Muscle of leg (tissue), 16 donors: ENCODE measurements at places on chromosomes 16 and 17. TPM values are rescaled to one million over a fixed set of nuclear protein-coding genes. Genes with fewer than 3 reads are reported as not detected.
A peak's percentile ranks its signal among the peaks of the same experiment; 100 is the strongest.

GRCh38 chr16:17468611-17469010, 2.1 kb downstream of the XYLT1 start:
- no peak for DNase-seq

DNA sequence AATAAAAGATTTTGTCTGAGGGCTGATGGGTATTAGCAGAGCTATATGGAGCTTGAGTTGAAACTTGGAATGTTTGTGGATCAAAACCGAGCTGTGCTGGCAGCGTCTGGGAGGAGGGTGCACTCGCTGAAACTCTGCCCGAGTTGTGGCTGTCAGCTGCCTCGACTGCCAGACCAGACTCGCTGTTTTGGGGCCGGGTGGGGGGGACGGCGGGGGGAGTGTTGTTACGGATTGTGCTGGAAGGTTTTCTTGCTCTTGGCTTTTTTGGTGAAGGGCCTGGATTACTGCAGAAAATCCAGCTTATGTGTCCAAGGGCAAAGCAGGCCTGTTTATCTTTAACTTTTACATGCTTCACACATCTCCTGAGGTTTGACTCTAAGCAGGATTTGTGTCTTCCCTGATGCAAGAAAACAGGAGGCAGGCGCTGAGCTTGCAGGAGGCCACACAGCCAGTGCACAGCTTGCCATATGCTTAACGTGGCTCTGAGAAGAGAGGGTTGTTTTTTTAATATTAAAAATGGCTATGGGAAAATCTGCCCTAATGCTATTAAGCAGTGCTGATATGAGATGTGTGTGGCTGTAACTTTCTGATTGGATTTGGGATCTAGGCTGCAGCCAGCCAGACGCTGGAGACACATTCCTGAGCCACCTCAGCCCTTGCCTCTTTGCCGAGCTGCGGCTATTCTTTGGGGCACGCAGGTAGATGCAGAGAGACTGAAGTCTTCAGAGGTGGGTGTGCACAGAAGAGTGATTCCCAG, 20.5 kb upstream of the RPTOR start:
- peak; percentile 31 for DNase-seq

DNA sequence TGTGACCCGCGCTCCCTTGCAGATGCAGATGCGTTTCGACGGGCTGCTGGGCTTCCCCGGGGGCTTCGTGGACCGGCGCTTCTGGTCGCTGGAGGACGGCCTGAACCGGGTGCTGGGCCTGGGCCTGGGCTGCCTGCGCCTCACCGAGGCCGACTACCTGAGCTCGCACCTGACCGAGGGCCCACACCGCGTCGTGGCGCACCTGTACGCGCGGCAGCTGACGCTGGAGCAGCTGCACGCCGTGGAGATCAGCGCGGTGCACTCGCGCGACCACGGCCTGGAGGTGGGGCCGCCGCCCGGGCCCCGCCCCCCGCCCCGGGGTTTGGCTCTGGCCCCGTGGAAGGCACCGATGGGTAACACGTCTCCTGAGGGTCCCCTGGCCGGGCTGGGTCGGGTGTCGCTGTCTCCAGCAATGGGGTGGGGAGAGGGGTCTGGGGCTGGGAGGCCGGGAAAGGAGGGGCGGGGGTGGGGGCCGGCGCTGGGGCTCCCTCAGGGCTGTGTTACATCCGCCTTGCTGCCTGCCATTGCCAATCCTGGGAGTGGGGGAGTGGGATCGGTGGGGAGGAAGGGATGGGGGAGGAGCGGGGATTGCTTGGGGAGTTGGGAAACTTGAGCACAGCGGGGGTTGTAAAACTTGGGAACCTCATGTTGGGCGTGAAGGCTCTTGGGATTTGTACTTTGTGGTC, 737 bp downstream of the NUDT16L1 start:
- peak; percentile 76 for DNase-seq

- DNase-seq = no peak
These were observed 15.5 kb downstream of the GFOD2 start for GRCh38 chr16:67703626-67704025.

The PIK3R6 gene
- total RNA-seq = 1.5 TPM

The AGRP gene
- not detected for total RNA-seq

The DEXI gene
- total RNA-seq = 50.4 TPM

The CDC6 gene
- 8.2 TPM for total RNA-seq

- no peak for DNase-seq
These were observed 38.7 kb downstream of the MYO18A start for GRCh38 chr17:29141514-29141876.

DNA sequence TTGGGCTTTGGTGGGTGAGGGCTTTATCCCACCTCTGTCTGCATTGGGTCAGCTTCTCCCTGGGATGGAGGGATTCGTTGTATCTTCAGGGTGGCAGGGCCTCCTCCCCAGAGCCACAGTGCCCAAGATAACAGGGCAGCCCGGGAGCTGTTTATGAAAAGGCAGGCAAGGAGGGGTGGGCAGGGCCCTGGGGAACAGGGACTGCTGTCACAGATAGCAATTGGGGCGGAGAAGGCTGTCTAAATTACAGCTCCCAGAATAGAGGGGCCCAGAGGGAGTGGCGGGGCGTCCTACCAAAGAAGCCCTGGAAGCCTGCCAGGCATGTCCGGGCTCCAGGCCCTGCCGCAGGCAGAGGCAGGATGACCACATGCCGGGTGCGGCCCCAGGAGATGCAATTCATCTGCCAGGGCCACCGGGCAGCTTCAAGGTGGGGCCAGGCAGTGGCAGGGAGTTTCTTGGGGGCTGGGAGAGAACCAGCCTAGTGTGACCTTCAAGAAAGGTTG, 18.8 kb upstream of the PHOSPHO1 start:
- peak; percentile 73 for DNase-seq

The HLF gene
- 5.9 TPM for total RNA-seq

The FADS6 gene
- not detected for total RNA-seq

DNA sequence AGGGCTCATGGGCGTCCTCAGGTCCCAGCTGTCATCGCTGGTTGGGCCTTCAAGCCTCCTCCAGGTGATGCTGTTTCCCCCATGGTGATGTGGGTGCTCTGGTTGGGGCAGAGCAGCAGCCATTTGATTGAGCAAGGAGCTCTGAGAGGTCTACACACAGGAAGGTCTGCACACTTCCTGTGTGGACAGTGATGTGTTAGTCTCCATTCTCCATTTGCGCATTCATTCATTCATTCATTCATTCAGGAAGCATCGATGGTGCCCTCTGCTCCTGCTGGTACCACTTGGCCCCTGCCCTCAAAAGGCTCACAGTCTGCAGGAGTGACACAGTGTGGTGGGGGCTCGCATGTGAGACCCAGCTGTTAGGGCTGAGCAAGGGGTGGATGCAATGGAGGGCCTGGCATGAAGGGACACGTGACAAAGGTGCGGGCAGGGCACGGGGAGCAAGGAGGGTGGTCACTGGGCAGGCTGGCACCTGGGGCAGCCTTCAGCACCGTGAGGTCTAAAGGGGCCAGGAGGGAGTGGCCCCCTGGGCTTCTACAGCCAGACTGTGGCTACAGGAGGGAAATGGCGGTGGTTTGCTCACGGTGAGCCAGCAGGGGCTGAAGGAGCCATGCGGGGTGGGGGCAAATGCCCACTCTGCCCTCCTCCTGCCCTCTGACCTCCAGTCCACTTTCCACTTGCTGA, 1.5 kb downstream of the ADGRG3 start:
- DNase-seq = no peak

The FN3KRP gene
- total RNA-seq = 17.6 TPM

The MT1F gene
- not detected for total RNA-seq

DNA sequence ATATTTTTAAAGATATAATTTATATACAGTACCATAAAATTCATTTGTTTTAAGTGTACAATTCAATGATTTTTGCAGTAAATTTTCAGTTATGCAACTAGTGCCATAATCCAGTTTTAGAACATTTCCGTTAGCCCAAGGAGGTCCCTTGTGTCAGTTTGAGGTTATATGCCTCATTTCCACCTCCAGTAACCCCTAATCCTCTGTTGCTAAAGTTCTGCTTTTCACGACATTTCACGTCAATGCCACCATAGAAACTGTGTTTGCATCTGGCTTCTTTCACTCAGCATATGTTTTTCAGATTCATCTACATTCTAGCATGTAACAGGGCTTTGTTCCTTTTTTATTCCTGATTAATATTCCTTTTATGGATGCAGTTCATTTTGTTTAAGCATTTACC, 42.4 kb upstream of the NUDT7 start:
- peak; percentile 81 for DNase-seq

GRCh38 chr17:72102366-72102765, 18.5 kb upstream of the SOX9 start:
- no peak for DNase-seq

- DNase-seq = no peak
These were observed 63.2 kb upstream of the RPL38 start for GRCh38 chr17:74140282-74140681.

DNA sequence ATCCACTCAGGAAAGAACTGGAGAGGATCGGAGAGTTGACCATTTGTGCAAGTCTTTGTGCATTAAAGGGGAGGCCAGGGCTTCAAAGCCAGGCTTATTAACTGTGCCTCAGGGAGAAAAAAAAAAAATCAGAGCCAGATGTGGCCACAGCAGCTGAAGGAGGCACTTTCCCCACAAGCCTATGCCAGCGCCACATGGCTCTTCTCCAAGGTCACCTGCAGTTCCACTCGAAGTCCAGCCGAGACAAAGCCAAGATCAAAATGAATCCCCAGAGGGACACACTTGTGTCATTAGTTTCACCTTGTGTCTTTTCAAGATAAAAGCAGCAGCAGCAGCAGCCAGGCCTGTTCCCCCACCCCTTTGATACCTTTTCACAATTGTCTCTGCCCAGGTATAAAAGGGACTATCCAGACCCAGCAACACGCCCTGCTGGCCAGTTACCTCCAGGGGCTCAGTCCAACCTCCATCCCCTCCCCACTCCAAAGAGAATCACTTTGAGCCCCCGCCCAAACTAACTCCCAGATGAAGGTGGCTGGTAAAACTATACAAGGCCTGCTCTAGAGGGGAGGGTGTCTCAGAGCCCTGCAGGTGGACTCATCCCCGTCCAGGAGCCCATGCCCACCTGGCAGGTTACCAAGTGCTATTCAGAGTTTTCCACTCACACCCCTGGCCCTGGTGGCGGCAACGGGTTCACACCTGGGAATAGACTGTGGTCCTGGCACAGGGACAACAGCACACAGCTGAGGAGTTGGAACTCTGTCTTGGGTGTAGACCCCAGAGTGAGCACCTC, 29.2 kb downstream of the AXIN2 start:
- DNase-seq = peak; percentile 45

DNA sequence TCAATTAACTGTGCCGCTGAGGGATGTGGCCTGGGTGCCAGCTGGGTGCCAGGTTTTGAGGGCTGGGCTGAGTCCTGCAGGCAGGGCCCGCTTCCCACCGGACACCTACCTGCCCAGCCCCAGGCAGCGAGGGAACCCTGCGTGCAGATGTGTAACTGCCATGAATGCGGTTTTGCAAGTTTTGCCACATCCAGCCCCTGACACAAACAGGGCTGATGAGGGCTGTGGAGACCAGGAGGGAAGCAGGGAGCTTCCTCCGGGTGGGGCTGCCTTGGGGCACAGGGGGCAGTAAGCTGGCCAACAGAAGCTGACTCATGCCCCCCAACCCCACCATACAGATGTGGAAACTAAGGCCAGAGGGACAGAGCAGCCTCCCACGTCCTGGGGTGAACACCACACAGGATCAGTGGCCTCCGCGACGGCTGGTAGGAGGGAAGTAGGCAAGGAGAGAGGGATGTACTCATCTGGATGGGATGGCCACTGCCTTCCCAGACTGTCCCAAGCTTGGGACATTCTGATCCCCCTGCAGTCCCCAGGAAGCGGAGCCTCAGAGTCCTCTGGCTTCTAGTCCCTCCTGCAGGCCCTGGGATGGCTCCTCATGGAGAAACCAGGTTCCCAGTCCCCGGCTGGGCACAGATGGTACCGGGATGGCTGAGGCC, 1.6 kb downstream of the UBALD1 start:
- peak; percentile 18 for DNase-seq

DNA sequence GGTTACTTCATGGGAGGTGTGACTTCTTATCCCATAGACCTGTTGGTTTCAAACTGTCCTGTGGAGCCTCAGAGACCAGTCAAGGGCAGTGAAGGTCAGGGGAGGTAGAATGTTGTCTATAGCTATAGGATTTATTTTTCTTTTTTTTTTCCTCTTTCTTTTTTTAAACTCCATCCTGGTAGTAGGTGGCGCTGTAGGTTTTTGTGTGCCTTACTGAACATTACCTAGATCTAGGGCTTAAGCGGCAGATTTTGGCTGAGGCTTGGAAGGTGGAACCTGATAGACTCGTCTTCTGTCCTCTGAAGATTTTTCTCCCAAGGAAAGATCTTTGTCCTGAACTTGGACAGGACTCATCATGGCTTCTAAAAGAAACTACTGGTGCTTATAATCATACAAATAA, 8.2 kb upstream of the LASP1NB start:
- DNase-seq = no peak

DNA sequence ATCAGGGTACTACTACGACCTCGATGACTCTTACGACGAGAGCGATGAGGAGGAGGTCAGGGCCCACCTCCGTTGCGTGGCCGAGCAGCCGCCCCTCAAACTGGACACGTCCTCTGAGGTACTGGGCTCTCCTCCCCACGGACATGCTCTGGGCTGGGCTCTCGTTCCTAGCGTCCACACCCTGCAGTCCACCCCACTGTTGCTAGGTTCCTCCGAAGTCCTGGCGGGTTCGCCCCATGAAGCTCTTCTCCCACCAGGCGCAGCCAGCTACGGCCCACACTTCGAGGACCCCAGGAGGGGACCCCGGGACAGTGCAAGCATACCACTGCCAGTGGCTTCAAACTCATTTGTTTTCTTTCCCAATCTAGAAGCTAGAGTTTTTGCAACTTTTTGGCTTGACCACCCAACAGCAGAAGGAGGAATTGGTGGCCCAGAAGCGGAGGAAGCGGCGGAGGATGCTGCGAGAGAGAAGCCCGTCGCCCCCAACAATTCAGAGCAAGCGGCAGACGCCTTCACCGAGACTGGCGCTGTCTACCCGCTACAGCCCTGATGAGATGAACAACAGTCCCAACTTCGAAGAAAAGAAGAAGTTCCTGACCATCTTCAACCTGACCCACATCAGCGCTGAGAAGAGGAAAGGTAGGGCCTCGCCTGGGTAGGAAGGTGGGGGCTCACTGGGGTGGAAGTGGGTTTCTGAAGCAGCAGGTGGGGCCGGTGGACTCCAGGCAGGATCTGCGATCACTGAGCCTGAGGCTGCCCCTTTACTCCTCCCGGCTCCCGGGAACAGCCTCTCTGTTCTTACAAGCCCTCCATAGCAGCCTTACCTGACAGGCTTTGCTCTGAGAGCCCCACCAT, 25.6 kb downstream of the GINS2 start:
- no peak for DNase-seq

The C16orf46 gene
- 0.27 TPM for total RNA-seq

DNA sequence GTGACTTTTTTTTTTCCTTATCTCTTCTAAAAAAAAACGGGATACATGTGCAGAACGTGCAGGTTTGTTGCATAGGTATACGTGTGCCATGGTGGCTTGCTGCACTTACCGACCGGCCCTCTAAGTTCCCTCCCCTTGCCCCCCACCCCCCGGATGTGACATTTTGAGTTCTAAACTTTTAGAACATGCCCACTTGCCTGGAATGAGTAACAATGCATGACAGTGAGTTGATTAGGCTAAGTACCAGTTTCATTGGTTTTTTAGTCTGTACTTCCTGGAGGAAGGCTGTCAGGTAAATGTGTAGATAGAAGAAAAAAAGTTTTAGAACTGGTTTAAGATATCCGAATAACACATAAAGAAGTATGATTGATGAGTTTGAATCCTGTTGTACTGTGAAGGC, 4.0 kb downstream of the BPTF start:
- DNase-seq = no peak
